LoVo (cell line): ENCODE measurements at places on chromosomes 2 and 18.
A peak's percentile ranks its signal among the peaks of the same experiment; 100 is the strongest.

DNA sequence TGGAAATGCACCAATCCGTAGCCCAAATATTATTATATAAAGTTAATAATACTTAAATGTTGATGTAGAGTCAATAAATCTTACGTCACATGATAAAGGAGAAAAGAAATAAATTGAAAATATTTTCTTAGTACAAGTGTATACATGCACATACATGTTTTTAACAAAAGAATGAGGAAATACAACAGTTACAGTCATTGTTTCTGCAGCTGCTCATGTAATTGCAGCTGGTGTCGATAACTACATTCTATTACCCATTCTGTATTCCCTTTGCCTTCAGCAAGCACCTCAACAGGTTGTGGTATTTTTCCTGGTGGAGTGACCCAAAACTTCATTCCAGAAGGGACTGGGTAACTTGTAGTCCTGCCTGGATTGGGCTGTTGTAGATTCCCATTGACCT, 377.8 kb upstream of the FSIP2 start:
- no peak for DNase-seq

DNA sequence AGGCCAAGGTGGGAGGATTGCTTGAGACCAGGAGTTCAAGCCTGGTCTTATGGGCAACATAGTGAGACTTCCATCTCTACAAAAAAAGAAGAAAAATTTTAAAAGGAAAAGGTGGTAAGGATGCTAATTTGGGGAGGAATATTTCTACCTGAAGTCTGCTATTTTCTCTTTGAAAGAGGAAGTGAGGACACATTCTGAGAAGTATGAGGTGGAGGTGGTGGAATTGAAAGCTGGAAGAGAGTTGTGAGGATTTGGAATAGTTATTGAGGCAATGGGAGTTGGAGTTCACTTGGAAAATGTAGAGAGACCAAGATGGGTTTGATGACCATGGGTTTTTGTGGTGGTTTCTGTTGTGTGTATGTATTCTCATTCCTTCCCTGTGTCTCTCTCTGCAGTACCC, 29.3 kb downstream of the EML4 start:
- DNase-seq = no peak

DNA sequence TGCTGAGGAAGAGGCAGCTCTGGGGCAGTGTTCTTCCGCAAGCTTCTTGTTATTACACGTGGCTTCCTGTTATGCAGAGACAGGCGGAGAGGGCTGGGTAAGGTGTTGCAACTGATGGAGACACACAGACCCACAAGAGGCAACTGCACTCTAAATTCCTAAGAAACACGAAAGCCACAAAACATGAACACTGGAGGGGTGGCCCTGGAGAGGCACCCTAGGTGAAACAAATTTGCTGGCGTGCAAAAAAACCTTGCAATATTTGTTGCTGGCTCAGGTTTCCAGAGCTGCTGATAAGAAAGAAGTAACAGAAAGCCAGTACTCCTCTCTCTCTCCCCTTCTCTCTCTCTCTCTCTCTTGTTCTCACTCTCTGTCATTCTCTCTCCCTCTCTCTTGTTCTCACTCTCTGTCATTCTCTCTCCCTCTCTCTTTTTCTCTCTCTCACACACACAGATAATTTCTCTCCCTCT, 31.8 kb downstream of the ARHGAP25 start:
- DNase-seq = no peak

DNA sequence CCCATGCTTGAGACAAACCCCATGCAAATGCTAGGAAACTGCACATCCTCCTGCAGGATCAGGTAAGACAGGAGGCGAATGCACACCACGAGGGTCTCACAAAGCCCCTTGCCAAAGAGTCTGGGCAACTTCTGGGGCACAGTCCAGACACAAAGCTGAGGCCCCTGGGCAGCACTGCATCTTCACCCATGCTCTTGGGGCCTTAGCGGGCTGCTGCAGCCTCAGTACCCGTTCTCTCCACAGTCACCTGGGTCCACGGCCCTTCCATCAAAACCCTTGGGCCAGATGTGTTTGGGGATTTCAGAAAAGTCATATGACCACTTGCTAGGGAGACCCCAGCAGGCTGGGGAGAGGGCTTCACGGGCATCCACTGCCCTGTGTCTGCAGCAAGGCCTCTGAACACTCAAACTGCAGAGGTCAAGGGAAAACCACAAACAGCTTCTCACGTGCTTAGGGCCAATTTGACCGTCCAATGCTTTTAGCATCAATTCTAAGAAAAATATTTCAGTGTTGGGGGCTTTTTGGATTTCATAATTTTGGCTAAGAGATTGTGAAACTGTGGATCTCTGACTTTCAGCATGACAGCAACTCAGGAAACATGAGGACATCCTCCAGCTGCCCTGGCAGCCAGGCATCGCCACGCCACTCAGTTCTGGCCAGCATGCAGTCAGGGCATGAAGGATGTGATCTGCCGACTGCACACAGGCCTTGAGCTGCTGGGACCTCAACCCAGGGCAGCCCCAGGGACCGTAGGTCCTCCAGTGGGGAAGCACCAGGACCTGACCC, 20.0 kb downstream of the PASK start:
- no peak for DNase-seq

DNA sequence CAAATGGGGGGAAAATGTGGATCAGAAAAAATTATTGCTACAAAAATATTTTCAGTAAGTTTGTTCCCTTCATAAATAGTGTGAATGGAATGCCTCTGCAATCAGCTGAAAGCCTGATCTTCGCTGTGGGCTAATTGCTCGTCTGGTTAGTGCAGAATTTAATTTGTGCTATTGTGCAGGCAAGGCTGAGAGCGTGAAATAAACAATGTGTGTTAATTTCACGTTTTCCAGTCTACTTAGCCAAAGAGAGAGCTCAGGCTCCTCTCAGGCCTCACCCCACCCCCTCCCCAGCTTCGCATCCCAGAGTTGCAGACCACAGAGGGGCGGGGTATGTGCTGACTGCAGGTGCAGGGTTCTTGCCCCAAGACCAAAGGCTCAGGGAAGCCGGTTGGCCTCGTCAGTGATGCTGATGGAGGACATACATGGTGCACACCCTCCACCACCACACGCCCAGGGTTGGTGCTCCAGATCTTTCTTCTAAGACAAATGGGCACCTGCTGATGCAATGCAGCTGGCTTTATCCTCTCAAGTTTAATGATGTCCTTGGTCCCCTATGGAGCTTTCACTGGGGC, 302.6 kb upstream of the SLC14A2 start:
- DNase-seq = no peak

DNA sequence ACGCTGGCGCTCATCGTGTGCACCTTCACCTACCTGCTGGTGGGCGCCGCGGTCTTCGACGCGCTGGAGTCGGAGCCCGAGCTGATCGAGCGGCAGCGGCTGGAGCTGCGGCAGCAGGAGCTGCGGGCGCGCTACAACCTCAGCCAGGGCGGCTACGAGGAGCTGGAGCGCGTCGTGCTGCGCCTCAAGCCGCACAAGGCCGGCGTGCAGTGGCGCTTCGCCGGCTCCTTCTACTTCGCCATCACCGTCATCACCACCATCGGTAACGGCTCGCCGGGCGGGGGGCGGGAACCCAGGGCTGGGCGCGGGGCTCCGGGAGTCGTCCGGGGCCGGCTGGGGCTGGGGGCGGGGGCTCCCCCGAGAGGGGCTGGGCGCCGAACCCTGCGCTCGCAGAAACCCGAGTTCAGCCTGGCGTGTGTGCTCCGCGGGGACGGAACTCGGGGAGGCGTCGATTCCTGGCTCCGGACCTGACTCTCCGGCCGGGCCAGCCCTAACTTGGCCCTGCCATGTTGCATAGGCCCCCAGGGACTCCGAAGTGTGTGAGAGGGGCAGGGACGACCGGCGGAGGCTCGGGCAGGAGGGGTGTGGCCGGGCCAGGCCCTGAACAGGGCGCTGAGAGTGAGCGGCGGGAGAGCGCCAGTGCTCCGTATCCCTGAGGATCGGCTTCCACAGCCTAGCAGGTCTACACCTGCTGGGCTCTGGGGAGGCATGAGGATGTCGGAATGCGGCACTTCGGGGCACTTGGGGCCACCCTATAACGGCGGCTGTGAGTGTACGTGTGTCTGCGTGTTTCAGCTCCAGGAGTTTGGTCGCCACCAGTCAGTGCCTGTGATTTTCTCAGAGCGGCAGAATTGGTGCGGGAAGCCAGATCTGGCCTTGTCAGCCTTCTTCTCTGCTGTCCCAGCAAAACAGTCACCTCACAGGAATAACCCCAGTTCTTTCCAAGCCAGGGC, 651 bp downstream of the KCNK3 start:
- no peak for DNase-seq

DNA sequence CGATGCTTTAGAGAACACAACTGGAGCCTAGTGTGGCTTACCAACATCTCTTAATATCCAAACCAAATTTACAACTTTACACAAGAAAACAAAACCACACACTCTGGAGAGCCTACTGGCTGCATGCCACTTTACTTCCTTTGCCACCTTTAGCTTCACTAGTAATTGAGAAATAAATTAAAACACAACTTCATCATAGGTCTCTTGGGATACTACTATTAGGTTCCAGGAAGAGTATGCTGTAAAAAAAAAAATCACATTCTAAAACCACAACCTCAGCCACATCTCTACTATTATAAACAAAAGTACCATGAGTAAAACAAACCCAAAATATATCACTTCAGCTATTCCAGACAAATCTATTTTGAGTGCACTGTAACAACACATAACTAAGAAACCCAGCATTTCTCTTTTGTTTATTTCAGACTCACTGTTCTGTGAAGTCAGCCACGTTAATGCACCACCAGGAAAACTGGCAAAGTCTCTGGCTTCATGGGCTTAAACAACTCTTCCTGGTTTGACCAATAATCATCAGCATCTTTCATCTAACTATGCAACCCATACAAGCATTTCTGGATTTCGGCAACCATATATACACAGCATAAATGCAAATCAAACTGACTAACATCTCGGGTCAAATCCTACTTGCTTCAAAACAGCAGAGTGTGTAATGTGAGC, 59.1 kb downstream of the REV1 start:
- no peak for DNase-seq

DNA sequence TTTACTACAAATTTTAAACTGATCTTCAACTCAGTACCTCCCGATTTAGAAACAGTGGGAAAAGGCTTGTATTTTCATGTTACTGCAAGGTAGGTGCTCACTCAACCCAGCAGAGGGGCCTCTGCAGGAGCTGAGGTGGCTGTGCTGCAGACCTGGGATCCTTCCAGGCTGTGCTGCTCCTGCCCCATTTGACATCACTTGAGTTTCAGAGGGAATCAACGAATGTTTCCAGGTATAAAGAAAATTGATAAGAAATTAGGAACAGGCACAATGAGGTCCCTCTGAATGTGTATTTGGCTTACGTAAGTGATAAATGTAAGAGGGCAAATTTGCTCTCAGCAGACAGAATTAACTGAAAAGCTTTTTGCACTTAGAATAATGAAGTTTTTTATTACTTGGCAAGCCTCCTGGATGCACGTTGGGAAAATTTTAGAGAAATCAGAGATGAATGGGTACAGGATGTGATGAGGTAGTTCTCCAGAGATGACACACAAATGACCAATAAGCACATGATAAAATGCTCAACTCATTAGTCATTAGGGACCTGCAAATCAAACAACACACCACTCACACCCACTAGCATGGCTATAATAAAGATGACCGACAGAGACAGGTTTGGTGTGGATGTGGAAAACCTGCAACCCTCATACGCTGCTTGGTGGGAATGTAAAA, 114.0 kb downstream of the NOL10 start:
- peak; percentile 45 for DNase-seq

DNA sequence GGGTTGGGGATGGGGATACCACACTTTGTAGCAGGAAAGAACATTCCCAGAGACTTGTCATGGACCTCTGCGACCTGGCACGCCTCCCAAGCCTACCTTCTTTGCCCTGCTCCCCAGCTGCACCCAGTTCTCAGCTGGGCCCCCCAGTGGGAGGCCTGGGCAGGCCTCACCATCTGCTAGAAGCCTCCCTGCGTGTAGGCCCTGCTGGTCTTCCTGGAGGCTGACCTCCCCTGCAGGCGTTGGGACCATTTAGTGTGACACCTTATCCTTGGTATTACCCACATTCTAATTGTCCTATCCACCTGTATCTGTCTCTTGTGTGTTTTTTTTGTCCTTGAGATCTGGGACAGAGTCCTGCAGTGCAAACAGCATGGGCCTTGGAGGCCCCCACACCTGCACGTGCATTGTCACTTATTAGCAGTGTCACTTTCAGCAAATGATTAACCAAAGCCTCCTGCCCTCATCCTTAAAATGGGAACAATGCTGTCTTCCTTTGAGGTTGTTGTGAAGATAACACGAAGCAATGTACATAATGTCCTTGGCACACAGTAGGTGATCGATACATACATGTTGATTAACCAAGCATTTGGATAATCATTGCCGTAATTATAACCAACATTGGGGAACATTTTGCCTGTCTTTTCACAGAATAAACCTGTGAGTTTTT, 77.2 kb downstream of the LIPG start:
- DNase-seq = no peak

DNA sequence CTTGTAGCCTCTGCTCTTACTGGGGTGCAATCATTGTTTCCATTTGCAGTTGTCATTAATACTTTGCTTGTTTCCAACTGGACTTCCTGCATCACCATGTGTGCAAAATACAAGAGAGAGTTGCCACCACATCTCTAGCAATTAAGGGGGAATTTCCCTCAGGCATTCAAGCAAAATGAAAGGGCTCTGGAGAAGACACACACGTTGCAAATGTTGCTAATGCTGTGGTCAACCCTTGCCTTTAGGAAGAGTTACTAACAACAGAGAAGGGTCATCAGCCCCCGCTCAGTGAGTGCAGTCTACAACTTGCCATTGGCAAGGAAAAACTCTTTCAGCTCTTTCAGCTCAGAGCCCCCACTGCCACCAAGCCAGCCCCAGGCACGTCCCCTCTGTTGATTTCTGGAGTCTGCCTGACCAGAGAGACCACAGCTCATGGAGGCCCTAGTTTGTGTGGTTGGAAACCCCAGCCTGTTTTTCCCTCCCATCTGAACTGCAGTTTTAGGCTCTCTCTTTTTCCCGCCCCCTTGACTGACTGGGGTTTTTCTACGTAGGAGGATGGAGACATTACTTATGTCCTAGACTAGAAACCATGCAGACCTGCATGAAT, 25.9 kb upstream of the GPR45 start:
- no peak for DNase-seq

- no peak for DNase-seq
Observed at GRCh38 chr18:22734791-22735627, 198.1 kb upstream of the RBBP8 start.

DNA sequence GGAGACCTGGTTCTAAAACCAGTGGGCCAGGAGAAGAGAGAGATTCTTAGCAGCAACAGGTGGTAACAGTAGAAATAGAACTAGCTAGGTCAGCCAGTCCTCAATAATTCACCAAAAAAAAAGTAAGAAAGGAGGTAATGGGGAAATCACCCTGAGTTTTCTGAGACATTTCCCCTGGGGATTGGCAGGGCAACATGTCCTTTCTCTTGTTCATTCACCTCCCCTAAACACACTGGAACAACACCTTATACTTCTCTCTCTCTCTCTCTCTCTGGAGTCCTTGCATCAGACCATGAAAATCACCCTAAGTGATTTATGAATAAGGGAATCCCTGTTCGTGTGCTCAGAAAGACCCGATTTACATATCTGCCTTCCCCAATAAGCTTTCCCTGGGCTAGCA, 64.8 kb downstream of the COX7A2L start:
- no peak for DNase-seq

DNA sequence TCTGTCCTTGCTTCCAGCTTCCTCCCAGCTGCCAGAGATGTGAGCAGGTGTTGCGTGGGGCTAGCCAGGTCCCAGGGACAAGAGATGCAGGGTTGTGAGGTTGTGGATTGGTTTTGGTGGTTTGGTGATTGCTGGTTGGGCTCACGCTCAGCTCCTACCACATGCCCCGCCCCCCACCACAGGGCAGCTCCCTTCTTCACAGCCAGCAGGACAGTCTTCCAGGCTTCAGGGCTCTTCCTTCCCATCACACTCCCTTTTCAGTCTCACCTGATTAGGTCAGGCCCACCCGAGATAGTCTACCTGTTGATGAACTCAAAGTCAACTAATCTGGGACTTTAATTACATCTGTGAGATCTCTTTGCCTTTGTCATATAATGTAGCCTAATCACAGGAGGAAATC, 52.0 kb upstream of the GLI2 start:
- DNase-seq = no peak
